ENCODE measurements at places on chromosomes 13 and 19.

DNA sequence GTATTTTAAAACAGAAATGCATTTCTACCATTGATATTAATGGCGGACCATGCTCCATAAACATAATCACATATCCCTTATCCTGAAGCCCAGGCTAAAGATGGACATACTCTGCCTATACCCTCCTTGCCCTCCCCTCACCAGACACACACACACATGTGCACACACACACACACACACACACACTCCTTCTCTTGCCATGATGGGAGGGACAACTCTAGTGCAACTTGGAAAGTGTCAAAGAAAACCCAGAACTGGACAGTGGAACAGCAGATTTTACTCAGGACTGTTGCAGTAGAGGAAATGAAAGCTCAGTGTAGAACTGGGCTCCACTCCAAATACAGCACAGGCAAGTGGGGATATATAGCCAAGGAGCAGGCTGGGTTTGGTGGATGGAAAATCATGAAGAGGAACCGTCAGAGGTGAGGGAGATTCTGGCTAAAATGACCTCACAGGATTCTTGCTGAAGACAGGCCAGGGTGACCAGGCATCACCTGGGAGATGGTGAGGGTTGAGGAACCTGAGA is 40.8 kb downstream of the TNFRSF19 start:
- no peak for DNase-seq

DNA sequence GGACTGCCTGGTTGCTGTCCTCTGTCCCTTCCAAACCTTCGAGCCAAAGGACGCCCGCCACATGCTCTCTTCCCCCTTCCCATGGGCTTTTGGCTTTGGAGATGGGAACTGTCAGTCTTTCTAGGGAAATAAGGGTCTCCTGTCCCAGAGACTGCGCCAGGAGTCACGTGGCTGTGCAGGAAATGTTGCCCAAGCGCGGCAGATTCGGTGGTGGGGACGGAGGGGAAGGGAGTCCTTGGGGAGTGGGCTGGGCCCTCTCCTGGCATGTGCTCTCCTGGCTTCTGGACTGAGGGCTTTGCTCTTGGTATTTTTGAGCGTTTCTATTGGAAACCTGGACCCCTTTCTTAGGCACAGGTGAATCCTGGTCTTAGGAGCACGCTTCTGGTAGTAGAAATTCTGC is 103.2 kb downstream of the KDM4B start:
- DNase-seq, result no peak

- no peak for DNase-seq
These were observed 12.2 kb downstream of the GTF2F2 start for GRCh38 chr13:45132369-45133064.

DNA sequence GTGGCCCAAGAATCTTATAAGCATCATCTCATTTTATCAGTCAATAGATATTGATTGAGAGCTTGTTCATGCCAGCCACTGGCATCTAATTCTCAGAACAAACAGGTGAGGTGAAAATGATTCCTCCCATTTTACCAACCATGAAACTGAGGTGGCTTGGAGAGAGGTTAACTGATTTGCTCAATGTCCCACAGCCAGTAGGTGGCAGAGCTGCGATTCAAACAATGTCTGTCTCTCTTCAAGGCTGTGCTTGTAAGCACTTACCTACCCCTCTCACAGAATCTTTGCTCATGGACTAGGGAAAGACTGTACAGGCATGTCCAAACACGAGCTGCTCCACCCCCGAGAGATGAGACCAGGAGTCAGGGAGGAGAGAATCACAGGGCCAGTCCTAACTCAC is 21.5 kb upstream of the GSX1 start:
- no peak for DNase-seq

DNA sequence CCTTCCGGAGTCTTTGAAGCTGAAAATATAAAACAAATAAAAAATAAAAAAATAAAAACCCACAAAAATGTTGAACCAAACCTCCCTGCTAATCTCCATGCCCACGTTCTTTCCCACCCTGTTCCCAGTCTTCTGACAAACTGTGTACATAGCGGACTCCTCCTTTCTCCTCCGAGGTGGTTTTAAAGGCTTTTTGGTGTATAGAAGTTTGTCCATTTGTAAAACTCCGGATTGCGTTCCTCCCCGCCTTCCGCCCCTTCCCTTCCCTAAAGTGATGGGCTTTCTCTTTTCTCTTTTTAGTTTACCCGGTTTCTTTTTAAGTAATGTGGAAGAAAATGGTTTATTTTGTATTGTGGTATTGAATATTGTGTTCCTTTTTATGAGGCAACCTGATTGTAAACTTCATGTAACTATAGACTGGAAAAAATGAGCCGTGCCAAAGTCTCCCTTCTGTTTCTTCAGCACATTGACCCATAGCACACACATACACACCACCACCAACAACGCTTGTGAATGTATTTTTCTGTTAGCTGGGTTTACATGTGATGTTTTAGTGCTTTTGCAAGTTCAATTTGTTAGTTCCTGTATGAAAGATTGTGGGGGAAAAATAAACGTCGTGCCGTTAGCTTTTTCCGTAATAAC is 4.4 kb downstream of the ZIC2 start:
- DNase-seq, result no peak

GRCh38 chr13:93853912-93854311 is 625.6 kb downstream of the DCT start:
- no peak for DNase-seq

- no peak for DNase-seq
These were observed 422.3 kb downstream of the SPRY2 start for GRCh38 chr13:79918620-79919019.

- DNase-seq, result no peak
These were observed 7.7 kb upstream of the LRG1 start for GRCh38 chr19:4547303-4548237.

- DNase-seq, result no peak
These were observed 217.1 kb upstream of the TRPC4 start for GRCh38 chr13:38086721-38087120.

DNA sequence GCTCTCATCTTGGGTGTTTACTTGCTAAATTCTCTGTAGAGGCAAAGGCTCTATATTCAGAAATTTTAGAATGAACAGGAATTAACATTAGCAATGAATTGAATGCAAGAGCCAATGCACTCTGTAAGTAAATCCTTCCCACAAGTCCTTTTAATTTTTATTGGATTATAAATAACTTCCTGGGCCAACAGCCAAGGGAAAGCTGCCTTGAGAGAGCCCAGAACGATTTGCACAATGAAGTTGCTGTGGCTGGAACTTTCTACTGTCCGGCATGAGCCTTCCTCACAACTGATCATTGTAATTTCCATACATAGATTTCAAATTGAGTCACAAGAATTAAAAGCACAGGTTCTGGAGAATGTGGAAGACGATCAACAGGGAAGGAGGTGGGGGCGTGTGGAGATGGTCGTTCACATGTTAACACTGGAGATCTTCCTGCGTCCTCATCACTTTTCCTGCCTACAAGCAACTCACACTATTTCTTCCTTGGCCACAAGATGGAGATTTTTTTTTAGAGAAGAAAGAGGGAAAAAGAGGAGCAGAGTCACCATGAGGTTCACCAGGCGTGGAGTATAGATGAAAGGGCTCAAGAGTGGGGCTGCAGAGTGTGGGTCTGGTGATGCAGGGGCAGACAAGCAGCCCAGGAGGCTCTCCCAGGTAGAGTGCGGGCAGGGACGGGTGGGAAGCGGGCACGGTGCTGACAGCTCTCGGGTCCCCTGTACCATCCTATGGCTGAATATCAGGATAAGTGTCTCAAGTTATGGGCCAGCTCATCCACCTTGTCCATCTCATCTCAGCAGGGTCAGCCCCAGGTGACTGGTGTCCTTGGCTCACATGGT is 110.7 kb downstream of the SOX1 start:
- DNase-seq, result no peak

DNA sequence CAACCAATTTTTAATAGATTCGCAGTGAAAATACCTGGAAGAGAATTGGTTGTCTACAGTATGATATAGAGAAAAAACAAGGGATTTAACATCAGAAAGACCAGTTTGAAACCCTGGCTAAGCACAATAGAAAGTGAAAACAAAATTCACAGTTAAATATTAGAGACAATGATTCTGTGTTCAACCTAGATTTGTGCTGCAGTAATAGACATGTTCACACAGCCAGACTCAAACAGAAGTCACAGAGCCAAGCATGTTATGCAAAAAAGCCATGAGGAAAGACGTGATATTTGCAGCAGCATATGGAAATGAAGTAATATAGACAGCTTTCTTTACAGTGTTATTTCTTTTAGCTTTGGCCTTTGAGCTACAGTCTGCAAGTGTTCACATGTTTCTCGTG is 48.1 kb downstream of the SCEL start:
- DNase-seq, result no peak

DNA sequence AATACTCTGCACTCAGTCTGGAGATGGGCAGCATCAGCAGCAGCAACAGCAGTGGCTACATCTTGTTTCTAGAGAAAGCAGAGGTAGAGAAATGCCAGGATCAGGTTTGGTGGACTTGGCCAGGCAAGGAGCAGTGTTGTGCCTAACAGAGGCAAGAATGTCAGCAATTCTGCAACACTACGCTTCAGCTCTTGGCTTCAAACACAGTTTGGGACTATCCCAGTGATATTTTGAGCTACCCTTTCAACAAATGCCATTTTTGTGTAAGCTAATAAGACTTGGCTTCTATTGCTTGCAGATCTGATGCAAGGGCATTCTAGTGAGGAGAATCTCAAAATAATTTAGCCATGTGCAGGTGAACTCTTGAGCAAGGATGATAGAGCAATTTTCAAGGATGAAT is 271.3 kb downstream of the PCDH20 start:
- DNase-seq, result no peak

DNA sequence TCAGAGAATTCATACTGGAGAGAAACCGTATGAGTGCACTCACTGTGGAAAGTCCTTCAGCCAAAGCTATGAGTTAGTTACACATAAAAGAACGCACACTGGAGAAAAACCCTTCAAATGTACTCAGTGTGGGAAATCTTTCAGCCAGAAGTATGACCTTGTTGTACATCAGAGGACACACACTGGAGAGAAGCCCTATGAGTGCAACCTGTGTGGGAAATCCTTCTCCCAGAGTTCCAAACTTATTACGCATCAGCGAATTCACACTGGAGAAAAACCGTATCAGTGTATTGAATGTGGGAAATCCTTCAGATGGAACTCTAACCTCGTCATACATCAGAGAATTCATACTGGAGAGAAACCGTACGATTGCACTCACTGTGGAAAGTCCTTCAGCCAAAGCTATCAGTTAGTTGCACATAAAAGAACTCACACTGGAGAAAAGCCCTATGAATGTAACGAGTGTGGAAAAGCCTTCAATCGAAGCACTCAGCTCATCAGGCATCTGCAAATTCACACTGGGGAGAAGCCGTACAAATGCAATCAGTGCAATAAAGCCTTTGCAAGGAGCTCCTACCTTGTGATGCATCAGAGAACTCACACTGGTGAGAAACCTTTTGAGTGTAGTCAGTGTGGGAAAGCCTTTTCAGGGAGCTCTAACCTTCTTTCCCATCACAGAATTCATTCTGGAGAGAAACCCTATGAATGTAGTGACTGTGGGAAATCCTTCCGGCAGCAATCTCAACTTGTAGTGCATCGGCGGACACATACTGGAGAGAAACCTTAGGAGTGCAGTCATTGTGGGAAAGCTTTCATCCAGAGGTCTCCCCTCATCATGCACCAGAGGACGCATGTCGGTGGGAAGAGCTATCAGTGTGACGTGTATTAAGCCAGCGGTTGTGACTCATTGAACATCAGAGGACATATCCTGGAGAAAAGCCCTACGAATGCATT is 16.5 kb upstream of the ZNF8 start:
- DNase-seq, result no peak

DNA sequence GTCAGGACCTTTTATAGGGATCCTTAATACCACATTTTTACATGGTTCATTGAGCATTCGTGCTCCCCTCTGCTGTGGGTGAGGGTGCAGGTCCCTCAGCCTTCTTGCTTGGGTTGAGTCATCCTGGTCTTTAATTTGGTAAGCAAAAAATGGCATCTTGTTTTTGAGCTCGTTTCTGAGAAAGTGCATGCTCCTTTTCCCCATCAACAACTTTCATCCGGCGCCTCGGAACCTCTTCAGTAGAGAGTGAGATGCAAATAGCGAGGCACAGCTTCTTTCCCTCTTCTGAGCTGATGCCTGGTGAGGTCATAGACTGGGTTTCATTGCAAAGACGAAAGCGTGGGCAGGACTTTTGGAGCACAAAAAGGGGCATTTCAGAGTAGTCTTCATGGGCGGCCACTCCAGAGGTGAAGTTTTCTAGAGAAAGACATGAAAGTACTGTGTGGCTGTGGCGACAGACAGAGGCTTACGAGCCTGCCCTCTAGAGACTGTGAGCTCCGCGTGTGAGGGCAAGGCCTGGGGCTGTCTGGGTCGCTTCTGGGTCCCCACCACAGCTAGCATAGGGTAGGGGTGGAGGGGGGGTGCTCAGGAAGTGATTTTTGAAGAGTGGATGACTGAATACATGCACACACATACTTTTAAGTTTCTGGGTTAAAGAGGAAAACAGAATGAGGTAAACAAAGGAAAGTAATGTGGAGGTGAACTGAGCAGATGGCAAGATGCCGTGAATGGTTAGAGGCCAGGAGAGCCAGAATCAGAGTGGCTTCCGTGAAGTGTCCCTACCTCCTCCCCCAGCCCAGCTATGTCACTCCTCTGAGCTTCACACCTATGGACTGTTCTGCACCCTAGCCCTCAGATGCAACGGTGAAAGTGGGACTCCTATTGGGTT is 44.3 kb downstream of the BBC3 start:
- DNase-seq, result no peak

DNA sequence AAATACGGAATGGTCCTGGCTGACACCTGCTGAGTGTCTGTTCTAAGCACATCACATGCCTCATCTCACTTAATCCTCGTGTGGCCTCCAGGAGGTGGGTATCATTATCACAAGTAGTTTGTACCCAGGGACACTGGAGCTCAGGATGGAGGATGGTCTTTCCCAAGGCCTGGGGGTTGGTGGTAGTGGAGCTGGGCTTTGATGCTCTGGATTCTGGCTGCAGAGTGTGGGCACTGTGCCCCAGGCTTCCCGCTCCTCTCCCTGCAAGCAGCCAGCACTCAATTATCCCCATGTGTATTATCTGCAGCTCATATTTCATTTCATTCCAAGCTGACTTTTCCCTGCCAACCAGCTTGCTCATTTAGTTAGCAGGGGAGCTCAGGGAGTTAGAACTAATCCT is 52.1 kb downstream of the SIAH3 start:
- no peak for DNase-seq

- peak; percentile 66 for DNase-seq
These were observed 40.9 kb downstream of the RAB20 start for GRCh38 chr13:110520431-110521295.

Measured in GM04504 (cell line).